ENCODE measurements at places on chromosomes 16 and 17.

- DNase-seq: no peak
Observed at GRCh38 chr17:14298221-14298946, 2.5 kb upstream of the HS3ST3B1 start.

GRCh38 chr17:74852237-74853047, 7.2 kb downstream of the GRIN2C start:
- DNase-seq: peak; percentile 27

- DNase-seq: no peak
Observed at GRCh38 chr17:9355846-9356245, 219.8 kb downstream of the STX8 start.

DNA sequence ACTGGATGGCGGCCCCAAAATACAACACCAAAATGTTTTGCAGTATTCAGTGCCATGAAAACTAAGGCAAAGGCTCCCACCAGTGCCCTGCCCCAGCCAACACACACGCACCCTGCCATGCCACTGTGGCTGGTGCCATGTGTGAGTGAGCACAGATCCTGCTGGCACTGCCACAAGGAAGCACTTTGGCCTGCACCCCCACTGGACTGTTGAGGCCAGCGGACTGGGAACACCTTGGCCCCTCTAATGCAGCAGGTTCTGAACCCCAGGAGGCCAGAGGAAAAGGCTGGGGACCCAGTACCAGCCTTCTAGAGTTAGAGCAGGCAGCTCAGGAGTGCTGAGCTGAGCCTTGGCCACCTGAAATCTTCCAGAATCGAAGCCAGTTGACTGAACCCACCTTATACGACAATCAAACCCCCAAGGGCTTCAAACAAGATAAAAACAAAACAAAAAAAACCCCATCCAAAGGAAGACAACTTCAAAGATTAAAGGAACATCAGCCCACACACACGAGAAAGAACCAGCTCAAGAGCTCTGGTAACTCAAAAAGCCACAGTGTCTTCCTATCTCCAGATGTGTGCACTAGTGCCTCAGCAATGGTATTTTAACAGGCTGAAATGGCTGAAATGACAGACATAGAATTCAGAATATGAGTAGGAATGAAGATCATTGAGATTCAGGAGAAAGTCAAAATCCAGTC, 21.5 kb downstream of the NLRP1 start:
- no peak for DNase-seq

DNA sequence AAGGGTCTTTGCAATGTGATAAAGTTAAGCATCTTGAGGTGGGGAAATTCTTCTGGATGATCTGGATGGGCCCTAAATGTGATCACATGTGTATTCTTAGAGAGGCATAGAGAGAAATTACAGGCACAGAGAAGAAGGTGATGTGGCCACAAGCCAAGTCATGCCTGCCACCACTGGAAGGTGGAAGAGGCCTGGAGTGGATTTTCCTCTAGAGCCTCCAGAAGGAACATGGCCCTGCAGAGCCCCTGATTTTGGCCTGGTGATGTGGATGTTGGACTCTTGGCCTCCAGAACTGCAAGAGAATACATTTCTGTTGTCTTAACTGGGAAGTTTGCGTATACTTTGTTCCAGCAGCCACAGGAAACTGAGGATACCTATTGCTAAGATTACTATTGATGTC, 156.9 kb upstream of the CACNG5 start:
- no peak for DNase-seq

GRCh38 chr17:7408252-7408727, 645 bp downstream of the NLGN2 start:
- no peak for DNase-seq

DNA sequence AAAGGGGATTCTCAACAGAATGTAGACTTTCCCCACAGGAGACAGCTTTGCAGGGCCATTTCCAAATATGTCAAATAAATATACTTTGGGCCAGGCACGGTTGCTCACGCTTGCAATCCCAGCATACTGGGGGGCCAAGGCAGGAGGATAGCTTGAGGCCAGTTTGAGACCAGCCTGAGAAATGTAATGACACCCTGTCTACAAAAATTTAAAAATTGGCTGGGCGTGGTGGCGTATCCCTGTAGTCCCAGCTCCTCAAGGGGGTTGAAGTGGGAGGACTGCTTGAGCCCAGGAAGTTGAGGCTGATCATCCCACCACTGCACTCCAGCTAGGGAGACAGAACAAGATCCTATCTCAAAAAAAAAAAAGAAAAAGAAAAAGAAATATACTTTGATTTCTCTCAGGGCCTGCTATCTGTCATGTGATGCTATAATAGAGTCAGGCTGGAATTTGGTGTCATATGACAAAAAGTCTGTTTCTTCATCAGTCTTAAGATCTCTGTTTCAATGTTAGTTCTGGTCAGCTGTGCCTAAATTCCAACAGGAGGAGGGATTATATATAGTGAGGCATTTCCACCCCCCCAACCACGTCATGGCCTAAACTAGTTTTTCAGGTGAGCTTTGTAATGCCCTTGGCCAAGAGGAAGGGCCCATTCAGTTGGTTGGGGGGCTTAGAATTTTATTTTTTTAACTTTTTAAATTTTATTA, 4.3 kb upstream of the ZDHHC7 start:
- no peak for DNase-seq

DNA sequence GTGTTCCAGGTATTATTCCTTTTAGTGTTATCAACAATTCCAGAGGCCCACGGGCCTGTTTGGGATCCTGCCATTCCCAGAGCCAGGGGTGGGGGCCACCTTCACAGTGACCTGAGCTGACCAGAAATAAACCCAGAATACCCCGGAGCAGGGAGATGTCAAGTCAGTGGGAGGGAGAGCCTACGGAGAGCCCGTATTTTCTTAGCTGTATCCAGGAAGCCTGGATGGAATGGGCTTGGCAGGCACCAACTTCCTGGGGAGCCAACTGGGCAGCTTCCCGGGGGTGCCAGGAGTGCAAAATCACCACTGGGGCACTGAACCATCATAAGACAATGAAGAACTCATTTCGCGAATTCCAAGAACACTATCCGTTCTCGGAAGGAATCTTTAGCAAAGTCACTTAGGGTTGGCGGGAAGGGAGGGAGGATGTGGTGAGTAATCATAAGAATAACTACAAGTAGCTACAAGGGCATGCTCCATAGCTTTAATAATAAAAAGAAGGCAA, 13.2 kb upstream of the MRTFB start:
- DNase-seq: no peak

DNA sequence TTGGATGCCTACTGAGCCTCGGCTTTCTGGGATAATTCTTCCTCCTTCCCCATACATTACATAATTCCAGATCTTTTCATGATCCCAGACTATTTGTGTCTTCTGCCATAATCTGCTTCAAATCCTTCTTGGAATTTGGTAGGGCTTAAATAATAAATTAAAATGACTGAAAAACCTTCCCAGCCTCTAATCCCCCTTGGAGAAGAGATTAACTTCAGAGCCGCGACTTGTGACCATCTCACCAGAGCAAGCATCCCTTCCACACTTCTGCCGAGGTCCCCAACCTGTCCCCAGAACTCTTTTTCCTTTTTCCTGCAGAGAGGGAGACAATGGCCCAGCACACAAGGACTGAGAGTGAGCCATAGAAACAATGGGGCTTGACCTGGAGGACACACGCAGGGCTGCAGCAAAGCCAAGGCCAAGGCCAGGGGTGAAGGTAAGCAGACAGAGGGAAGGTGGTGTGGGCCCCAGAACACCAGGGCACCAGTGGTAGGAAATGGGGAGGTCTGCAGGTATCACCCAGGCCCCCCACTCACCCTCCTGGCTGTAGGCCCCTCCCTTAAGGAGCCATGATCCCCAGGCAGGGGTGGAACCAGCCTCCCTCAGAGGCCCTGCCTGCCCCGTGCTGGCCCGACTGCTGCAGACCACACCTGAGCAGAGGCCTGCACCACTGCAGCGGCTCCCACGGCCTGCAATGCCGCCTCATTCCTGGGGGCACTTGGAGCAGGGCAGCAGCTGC, 9.6 kb upstream of the BCAR1 start:
- no peak for DNase-seq

DNA sequence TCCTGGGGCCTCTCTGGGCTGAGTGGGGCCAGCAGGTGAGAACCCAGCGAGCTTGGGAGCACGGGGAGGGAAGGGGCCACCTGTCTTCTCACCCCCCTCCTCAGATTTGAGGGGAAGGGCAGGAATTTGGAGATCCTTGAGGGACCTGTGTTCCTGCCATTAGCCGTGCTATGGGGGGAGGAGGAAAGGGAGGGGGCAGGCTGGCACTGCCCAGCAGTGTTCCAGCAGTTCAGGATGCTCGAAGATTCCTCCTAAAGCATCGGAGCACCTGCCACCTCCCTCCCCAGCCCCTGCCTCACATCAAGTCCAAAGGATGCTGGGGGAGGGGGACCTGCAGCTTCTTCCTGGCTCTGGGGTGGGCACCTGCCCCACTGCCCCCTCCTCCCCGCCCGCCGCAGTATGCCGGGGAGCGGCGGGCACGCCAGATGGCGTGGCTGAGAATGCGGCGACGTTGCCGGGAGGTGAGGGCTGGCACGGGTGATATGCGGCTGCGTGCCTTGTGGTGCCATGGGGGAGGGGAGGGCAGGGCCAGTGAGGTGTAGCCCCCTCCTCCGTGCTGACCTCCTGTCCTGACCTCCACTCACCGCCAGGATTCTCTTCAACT, 4.7 kb upstream of the NEUROD2 start:
- DNase-seq: no peak

DNA sequence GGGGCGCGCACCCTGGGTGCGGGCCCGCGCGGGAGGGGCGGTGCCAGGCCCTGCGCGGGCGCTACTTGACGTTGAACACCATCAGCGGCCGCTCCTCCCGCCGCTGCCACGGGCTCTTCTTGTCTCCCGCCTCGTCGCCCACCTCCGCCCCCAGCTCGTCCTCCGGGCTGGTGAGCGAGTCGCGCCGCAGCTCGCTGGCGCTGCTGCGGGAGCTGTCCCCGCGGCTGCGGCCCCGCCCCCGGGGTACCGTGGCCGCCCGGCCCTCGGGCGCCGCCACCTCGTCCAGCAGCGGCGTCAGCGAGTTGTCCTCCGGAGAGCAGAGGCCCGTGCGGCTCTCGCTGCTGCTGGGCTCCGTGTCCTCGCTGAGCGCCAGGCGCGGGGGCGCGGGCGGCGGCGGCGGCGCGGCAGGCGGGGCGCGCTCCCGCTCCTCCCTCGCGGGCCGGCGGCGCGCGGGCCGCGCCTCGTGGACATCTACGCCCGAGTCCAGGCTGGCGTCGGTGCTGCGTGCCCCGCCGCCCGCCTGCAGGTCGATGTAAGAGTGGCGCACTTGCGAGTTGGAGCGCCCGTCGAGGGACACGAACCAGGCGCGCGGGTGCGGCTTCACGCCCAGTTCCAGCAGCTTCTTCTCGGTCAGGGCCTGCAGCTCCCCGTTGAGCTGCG, 8.7 kb downstream of the GRN start:
- DNase-seq: no peak

DNA sequence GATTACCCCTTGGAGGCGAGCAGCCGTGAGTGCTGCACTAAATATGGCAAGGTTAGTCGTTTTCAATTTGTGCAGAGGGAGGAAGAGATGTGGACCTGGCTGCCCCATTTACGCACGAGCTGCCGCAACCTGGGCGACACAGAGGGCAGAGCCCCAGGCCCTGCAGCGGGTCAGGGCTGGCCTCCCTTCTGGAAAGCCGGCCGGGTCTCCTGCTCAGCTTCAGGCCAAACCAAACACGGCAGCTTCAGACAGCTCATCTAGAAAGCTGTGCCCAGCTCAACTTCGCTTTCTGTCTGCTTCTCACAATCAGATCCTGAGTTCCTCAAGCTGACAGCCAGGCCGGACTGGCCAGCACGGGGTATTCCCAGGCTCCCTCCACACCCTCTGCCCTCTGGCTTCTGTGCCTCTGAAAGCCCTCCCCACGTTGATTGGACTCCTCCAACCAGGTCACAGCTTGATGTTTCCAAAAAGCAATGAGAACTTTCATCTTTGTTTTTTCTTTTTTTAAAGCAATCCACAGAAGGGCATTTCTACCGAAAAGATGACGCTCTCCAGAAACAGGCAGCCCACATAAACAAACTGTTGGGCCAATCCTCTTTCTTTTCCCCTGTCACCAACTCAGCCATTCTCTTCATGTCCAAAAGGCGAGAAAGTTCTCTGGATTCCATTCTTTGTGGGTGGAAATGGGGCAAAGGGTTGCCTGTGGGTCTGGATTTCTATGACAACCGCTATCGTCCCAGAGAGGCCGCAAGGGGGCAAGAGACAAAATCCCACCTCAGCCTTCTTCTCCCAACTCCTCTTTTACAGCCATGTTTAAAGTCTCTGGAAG, 189.0 kb downstream of the ZFHX3 start:
- DNase-seq: no peak

- DNase-seq: no peak
Observed at GRCh38 chr17:71966459-71967313, 154.1 kb upstream of the SOX9 start.

DNA sequence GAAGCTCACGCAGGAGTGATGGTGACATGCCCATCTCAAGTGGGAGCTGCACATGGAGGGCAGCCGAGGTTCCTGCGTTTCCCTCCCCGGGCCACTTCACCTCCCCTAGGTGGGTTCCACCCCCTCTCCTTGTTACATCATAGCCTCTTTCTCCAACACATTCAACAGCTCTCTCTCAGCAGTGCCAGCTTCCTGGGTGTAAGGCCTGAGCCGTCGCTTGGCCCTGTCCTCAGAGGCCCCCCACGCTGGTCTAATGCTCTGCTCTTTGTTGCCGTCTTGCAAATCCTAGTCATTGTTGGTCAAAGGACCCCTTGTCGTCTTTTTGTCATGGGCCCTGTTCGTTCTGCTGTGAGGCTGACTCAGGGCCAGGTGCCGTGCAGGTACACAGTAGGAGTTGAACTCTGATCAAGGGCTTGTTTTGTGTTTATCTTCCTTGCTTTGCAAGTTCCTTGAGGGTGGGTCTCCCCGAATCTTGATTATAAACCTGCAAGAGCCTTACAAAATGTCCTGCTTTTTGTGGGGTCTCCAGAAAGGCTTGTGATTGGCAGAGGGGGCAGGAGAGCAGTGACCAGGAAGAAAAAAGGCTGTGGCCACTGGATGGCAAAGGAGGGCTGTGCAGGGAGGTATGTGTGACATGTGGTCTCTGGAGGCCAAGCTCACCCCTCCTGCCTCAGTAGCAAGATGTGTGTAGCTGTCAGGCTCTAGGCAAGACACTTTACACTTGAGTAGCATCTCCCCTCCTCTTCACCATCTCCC, 136.6 kb downstream of the CCDC182 start:
- DNase-seq: no peak

GRCh38 chr17:17856386-17856785, 19.6 kb upstream of the SREBF1 start:
- no peak for DNase-seq

GRCh38 chr17:83091257-83092141, 12.1 kb downstream of the METRNL start:
- no peak for DNase-seq

Data from HCT116 (cell line).